ENCODE measurements at places on chromosomes 12 and 14. TPM values are rescaled to one million over a fixed set of nuclear protein-coding genes. Genes with fewer than 3 reads are reported as not detected.

The IFNG-AS1 gene
- not detected for total RNA-seq

The MYO1H gene
- total RNA-seq = not detected

The NGB gene
- not detected for total RNA-seq

The BDKRB2 gene
- 8.7 TPM for total RNA-seq

The PGF gene
- 0.86 TPM for total RNA-seq

The CCDC177 gene
- total RNA-seq = not detected

The FOXJ2 gene
- total RNA-seq = 14.4 TPM

The METTL17 gene
- 28.8 TPM for total RNA-seq

All from HFFc6 (cell line).